ENCODE measurements at places on chromosomes 2 and 18. TPM values are rescaled to one million over a fixed set of nuclear protein-coding genes. Genes with fewer than 3 reads are reported as not detected.
A peak's percentile ranks its signal among the peaks of the same experiment; 100 is the strongest.

- no peak for DNase-seq
Observed at GRCh38 chr18:22773944-22774343, 159.2 kb upstream of the RBBP8 start.

GRCh38 chr2:19355931-19356544 is 2.4 kb downstream of the OSR1 start:
- peak; percentile 22 for DNase-seq

DNA sequence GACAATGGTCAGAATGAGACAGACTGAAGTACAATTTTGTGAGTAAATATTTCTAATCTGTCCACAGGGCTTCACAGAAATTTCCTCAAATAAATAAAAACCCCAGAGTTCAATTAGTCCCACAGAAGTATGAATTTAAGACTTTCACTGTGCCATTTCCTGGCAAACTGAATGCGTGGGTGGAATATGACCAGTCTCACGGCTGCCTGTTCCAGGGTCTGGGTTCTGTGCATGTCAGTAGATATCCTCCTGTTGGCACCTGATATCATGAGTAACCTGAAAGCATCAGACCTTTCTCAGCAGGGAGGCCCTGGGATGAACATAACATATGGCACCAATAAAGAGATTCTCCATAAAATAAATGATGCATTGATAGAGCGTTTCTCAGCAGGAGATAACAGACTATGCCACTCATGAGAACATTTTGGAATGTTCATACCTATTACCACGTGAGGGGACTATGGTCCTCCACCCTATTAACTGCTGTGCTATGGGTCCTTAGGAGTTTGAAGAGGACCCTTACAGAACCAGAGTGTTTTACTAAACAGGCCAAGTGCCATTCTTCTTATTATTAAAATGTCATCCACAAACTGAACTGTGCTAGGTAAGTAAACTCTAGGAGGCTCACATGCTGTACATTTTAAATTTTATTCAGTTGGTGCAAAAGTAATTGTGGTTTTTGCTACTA is 10.6 kb upstream of the MALL start:
- no peak for DNase-seq

The CFAP65 gene
- total RNA-seq, result 23.7 TPM

DNA sequence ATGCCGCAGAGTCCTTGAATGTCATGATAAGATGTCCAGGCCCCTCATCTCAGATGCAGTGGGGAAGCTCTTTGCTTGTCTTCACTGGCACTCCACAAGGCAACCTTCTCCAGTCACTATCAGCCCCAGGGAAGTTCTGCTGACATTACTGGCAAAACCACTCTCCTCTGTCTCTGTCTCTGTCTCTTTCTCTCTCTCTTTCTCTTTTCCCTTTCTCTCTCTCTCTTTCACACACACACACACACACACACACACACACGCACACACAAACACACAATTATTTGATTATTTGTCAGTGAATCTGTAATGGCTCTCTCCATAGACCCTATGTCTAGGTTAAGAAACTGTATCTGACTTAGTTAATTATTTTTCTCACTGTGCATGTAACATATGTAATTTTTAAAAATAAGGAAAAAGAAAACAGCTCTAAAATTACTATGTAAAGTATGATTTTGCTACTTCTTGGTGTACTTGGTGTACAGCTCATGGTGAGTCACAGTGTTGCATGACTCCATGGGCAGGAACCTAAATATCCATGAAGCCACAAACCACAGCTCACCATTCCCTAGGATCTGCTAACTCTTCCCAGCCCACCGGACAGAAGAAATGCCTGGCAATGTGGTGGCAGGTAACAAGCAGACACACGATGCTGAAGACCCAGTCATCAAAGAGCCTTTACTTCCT is 594.9 kb upstream of the ID2 start:
- DNase-seq, result no peak

- DNase-seq, result no peak
Observed at GRCh38 chr2:18518116-18519111, 42.0 kb downstream of the RDH14 start.

DNA sequence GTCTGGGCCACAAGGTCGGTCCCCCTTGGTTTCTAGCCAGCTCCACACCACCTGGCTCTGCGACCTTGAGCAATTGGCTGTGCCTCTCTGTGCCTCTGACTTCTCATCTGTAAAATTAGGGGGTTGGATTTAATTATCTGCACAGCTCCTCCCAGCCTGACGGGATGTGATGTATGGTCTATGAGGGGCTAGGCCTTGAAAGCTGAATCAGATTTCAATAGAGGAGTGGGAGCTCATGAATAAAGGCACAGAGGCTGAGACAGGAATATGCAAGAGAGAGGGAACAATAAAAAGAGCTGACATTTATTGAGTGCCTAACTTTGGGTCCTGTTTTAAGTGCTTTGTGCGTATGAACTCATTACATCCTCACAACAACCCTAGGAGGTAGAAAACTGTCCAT is 104.7 kb downstream of the ALK start:
- no peak for DNase-seq

DNA sequence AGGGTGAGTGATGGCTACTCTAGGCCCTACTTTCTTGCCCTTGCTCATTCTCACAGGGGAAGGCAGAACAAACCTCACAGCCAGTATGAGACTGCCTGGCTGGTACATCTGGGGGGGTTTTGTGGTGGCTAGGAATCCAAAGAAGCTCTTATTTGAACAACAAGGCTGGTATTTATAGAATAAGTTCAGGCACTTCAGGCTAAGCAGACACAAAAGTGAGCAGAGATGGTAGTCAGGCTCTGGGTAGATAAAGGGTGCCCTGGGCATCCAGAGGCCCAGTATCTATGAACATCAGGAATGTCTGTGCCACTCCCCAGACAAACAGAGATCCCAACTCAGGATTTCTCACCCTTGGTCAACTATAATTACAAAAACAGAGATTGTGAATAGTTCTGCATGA is 57.2 kb upstream of the RTN4 start:
- DNase-seq, result no peak

DNA sequence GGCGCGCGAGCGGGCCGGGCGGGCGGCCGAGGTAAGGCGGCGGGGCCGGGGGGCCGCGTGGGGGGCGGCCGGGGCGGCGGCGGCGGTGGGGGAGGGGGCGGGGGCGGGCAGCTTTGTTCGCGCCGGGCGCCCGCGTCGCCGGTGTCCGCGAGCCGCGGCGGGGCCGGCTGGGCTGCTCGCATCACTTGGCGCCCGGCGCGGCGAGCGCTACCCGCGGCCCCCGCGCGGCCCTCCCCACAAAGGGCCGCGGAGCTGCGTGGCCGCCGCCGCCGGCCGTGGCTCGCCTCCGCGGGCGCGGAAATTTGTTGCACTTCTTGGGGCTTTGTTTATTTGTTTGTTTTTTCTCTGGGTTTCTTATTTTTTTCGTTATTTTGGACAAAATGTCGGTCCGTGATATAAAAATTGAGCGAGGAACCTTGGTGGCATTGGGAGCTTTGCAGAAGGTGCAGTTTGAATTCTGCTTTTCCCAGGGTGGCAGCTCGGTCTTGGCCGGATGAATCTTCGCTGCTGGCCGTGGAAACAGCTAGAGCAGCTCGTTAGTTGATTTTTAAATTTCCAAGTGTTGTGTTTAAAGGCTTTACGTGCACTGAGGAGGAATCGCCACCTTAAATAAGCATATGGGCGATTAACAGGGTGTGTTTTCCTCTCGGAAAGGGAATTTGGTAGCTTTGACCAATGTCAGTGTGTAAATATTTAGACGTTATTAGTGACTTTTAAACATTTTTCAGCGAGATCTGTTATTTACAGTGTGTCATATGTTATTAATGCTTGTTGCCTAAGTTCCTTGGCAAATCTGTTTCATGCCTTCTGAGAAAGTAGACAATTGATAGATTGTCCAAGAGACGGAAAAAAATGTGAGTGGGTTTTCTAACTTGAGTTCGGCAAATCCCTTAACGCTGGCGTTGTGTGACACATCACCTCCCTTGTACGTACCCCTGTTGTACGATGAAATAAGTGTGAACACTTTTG is 822 bp downstream of the UBE2E3 start:
- DNase-seq, result peak; percentile 38

GRCh38 chr2:202114795-202115194 is 41.7 kb downstream of the KIAA2012 start:
- no peak for DNase-seq

- no peak for DNase-seq
Observed at GRCh38 chr2:210536973-210537650, 19.3 kb upstream of the CPS1 start.

The ANKRD30BL gene
- total RNA-seq, result 21.0 TPM

- DNase-seq, result no peak
Observed at GRCh38 chr2:190137561-190137960, 75.0 kb upstream of the MSTN start.

GRCh38 chr18:38496222-38496793 is 930.7 kb upstream of the CELF4 start:
- DNase-seq, result no peak
